ENCODE measurements at places on chromosomes 4 and X.

GRCh38 chr4:63563288-63564014 is 845.8 kb downstream of the TECRL start:
- no peak for DNase-seq

DNA sequence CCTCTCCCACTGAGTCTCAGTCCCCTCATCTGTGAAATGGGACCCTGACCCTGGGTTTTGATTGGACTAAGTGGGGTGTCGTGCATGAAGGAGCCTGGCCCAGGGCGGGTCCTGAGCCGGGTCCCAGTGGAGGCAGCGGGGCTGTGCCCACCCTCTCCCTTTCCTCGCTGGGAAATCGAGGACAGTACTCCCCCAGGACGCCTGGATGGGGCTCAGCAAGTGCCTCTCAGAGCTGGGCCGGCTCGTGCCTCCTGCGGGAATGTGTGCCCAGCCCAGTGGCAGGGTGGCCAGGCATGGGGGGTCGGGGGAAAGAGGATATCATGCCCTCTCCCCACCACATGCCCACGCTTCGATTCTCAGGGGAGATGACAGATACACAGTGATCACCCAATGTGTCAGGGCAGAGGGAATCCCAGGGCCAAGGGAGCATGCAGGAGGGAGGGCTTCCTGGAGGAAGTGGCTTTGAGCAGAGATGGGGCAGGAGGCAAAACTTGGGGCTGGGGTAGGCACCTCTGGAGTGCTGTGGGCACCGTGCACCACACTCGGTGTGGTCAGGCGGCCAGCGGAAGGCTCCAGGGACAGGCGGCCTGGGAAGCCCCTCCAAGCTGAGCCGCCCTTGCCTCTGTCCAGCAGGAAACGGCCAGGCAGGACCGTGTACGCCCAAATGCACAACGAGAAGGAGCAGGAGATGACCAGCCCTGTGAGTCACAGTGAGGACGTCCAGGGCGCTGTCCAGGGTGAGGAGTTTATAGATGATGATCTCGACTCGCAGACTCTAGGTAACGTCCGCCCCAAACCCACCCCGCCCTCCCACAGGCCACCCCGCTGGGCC is 203.0 kb downstream of the AFAP1 start:
- no peak for DNase-seq

DNA sequence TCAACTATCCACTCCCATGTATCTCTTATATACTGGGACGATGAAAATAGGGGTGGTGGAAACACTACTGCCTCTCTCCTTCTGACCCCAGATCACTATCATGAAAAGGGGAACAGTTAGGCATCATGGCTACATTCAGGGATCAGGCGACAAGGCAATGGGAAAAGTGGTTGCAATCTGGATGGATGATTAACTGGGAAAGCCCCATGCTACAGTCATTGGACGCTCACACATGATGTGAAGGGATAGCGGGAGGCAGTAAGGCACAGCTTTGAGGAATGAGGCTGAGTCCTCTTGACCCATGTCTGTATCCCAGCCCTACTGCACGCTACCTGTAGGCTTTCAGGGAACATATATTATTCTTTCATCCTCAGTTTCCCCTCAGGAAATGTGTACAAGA is 10.2 kb downstream of the GASK1B start:
- no peak for DNase-seq

DNA sequence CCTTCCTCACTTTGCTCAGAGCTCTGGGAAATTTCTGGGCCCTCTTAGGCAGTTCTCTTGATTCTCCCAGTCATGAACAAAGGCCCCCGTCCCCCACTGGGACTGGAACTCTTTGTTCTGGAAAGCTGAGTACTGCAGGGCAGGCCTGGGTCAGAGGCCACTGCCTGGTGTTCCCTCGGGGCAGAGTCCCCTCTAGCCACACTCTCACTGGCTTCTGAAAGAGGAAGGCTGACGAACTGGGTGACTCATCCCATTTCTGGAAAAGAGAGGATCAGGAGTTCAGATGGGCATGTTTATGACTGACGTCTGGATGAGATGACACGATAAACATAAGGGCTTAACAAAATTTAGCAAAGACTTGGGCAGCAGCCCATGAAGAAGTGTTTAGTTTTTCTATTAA is 47.7 kb downstream of the DDX3X start:
- DNase-seq, result no peak

- DNase-seq, result no peak
Observed at GRCh38 chrX:63718010-63718694, 66.9 kb downstream of the ARHGEF9 start.

DNA sequence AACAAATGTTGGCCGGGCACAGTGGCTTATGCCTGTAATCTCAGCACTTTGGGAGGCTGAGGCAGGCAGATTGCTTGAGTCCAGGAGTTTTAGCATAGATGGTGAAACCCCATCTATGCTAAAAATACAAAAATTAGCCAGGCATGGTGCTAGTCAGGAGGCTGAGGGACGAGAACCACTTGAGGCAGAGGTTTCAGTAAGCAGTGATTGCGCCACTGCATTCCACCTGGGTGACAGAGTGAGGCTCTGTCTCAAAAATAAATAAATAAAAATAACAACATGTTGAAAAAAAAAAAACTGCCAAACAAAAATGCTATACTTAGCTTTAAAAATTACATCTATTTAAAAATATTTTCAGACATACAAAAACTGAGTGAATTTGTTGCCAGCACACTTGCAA is 374.2 kb upstream of the SMIM31 start:
- no peak for DNase-seq

GRCh38 chr4:127463883-127464282 is 168.9 kb upstream of the INTU start:
- DNase-seq, result no peak

DNA sequence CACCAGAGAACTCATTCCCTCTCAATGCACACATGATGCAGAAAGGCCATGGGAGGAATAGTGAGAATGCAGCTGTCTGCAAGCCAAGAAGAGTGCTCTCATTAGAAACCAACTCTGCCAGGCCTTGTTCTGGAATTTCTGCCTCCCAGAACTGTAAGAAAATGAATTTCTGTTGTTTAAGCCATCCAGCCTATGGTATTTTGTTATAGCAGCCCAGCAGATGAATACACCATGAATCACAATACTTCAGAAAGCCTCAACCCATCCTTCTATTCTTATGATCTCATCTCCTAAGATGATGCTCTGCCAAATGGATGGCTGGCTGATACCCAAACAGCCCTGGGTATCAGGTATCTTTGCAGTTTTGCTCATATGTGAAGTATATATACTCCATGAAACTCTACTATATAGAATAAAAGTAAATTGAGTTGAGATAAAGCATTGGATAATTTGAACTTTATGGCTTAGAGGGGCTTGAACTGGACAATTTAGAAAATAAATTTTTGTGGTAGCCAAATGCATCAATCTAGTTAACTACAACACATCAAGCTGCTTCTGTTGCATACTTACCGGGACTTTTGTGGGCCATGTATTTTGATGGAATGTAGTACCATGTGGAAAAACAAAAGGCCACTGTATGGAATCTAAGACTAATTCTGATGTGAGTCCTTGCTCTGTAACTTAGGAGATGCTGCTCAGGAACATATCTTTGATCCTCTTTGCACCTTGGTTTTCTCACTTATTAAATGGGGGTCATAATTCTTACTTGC is 245.9 kb downstream of the HS3ST1 start:
- no peak for DNase-seq

Data from NCI-H187 (cell line).